ENCODE measurements at places on chromosomes 2 and 18. TPM values are rescaled to one million over a fixed set of nuclear protein-coding genes. Genes with fewer than 3 reads are reported as not detected.

DNA sequence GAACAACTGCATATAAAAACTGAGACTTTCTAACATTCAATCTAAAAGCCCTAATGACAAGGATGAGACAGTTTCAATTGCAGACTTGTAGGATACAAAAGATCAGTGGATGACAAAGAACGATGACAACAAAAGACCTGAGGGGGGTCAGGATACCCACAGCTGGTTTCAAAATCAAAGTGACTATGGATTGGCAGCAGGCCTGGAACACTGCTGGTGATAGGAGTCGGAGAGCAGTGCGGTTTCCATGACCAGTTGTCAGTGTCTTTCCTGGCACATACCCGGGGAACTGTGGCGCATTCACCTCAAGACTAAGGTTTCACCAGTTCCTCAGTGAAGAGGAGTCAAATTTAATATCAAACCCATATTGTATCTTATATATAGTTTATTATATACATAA lies 42.0 kb downstream of the EHD3 start:
- DNase-seq, result no peak
- no peaks in the 10 kb centered on the region for H3K36me3 ChIP-seq

DNA sequence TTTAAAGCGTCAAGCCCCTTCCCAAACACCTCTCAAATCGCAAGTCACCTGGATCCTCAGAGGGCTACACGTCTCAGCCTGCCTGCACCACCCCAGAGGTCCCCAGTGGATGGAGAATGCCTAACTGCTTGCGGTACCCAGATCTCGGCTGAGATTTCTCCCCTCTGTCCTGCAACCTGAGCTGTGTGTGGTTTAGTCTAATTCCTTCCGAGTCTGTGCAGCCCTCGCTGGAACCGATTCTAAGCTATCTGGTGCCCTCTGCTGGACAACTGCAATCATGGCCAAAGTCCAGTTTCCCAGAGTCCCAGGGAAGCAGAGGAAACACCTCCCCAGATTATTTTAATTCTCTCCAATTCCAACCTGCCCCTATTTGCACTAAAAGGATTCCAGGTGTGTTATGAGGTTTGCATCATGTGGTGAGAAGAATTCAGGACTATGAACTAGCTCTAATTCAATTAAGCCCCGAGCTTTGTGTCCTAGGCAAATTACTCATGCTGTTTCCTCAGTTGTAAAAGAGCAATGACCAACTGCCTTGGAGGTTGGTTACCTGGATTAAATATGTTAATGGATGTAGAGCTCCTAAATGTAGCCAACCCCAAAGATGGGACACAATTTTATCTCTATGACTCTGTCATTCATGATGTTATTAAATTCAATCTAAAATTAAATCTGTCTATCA lies 276.1 kb upstream of the NCKAP5 start:
- peak; percentile 87 for DNase-seq
- no peak overlapping the region for H3K4me3 ChIP-seq
- no peak overlapping the region for H3K27ac ChIP-seq
- no peaks in the 10 kb centered on the region for H3K4me1 ChIP-seq
- H3K27me3 ChIP-seq, result no peaks in the 10 kb centered on the region

DNA sequence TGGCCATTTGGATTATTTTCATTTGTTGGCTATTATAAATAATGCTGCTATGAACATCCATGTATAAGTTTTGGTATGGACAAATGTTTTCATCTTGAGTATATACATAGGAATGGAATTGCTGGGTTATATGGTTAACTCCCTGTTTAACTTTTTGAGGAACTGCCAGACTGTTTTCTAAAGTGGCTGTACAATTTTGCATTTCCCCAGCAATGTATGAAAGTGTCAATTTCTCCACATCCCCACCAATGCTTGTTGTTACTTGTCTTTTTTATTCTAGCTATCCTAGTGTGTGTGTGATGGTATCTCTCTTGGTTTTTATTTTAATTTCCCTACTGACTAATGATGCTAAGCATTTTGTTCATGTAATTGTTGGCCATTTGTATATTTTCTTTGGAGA lies 90.6 kb upstream of the CYP26B1 start:
- H3K36me3 ChIP-seq, result no peaks in the 10 kb centered on the region
- H3K4me1 ChIP-seq, result no peaks in the 10 kb centered on the region
- H3K27ac ChIP-seq, result no peak overlapping the region
- DNase-seq, result no peak

GRCh38 chr2:109537565-109538222 lies 76.1 kb downstream of the SEPTIN10 start:
- H3K27me3 ChIP-seq, result no peaks in the 10 kb centered on the region
- no peaks in the 10 kb centered on the region for H3K36me3 ChIP-seq
- no peak for DNase-seq
- H3K27ac ChIP-seq, result no peak overlapping the region

- no peak overlapping the region for H3K27ac ChIP-seq
- DNase-seq, result no peak
- no peaks in the 10 kb centered on the region for H3K27me3 ChIP-seq
- H3K36me3 ChIP-seq, result no peaks in the 10 kb centered on the region
Measured at GRCh38 chr18:9574473-9575115, 39.8 kb downstream of the PPP4R1 start.

- H3K4me3 ChIP-seq, result no peak overlapping the region
- no peaks in the 10 kb centered on the region for H3K27me3 ChIP-seq
- H3K4me1 ChIP-seq, result no peaks in the 10 kb centered on the region
- DNase-seq, result no peak
- no peaks in the 10 kb centered on the region for H3K36me3 ChIP-seq
Measured at GRCh38 chr2:98849113-98849512, 86.9 kb downstream of the CRACDL start.

GRCh38 chr2:71687412-71687811 lies 234.1 kb downstream of the DYSF start:
- no peak for DNase-seq
- no peaks in the 10 kb centered on the region for H3K27me3 ChIP-seq
- no peak overlapping the region for H3K4me3 ChIP-seq
- no peak overlapping the region for H3K27ac ChIP-seq
- no peaks in the 10 kb centered on the region for H3K4me1 ChIP-seq
- no peaks in the 10 kb centered on the region for H3K36me3 ChIP-seq

ARHGAP15 gene
- 203 TPM for total RNA-seq

TSPYL6 gene
- total RNA-seq, result not detected

- peak overlapping the region; percentile 16 for H3K27ac ChIP-seq
- DNase-seq, result no peak
- no peak overlapping the region for H3K4me3 ChIP-seq
- H3K4me1 ChIP-seq, result peaks cover 14% of the 10 kb centered on the region
Measured at GRCh38 chr2:201157694-201158093, 25.2 kb upstream of the CASP10 start.

GRCh38 chr2:38203446-38203810 lies 127.5 kb upstream of the CYP1B1 start:
- H3K27me3 ChIP-seq, result no peaks in the 10 kb centered on the region
- H3K4me1 ChIP-seq, result no peaks in the 10 kb centered on the region
- no peak overlapping the region for H3K4me3 ChIP-seq
- DNase-seq, result no peak
- H3K36me3 ChIP-seq, result no peaks in the 10 kb centered on the region

- no peak overlapping the region for H3K27ac ChIP-seq
- DNase-seq, result no peak
- no peaks in the 10 kb centered on the region for H3K4me1 ChIP-seq
- H3K36me3 ChIP-seq, result no peaks in the 10 kb centered on the region
Measured at GRCh38 chr2:207103132-207103531, 62.6 kb downstream of the KLF7 start.

LRATD1 gene
- total RNA-seq, result 94.8 TPM

G6PC2 gene
- not detected for total RNA-seq

DNA sequence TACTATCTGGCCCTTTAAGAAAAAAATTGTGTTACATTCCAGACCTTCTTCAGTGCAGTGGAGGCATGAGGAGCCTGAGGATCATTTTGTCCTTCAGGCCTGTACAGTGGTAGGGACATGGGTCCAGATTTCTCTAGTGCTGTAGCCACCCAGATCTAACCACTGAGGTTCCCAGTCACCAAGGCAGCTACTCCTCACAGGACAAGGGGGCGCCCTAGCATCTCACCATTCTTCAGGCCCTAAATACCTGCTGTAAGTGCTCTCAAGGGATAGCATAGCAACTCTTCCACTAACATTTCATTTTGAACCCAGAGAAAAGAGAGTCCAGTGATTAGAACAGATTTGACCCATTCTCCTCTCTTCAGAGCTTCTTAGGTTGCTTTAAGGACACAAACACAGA lies 1533.0 kb downstream of the LRP1B start:
- DNase-seq, result no peak
- H3K27me3 ChIP-seq, result no peaks in the 10 kb centered on the region
- no peak overlapping the region for H3K27ac ChIP-seq
- H3K4me1 ChIP-seq, result no peaks in the 10 kb centered on the region
- H3K4me3 ChIP-seq, result no peak overlapping the region

DNA sequence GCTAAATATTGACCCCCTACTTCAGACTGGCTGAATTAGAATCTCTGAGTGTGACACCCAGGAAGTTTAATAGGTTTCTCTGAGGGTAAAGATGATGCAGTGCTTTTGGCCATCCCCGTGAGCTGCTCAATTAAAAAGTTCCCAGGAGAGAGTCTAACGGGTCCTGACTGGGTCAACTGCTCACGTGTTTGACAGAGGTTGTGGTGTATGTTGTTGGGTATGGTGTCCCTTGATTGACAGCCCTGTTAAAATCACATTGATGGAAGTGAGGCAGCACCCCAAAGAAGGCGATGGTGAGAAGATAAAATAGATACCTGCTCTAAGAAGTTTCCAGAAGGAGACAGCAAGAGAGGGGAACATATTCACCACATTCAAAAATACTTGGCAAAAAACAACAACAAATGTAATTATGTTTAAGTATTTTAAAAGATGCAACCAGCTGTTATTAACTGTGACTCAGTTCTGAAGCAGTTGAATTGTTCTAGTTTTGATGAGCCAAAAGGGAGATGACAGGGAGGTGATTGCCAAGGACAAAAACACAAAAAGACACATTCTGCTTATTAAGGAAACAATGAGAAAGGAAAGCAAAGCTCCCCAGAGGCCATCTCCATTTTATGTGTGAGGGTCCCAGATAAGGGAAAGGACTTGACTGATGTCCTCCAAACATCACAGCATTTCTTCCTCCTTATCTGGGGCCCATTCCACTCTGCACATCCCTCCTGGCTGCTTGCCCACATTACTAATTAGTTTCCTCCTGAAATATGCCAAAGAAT lies 11.5 kb upstream of the GMCL1 start:
- no peaks in the 10 kb centered on the region for H3K27me3 ChIP-seq
- H3K36me3 ChIP-seq, result no peaks in the 10 kb centered on the region
- H3K4me1 ChIP-seq, result no peaks in the 10 kb centered on the region
- no peak overlapping the region for H3K4me3 ChIP-seq
- no peak for DNase-seq

VSNL1 gene
- total RNA-seq, result not detected

DNA sequence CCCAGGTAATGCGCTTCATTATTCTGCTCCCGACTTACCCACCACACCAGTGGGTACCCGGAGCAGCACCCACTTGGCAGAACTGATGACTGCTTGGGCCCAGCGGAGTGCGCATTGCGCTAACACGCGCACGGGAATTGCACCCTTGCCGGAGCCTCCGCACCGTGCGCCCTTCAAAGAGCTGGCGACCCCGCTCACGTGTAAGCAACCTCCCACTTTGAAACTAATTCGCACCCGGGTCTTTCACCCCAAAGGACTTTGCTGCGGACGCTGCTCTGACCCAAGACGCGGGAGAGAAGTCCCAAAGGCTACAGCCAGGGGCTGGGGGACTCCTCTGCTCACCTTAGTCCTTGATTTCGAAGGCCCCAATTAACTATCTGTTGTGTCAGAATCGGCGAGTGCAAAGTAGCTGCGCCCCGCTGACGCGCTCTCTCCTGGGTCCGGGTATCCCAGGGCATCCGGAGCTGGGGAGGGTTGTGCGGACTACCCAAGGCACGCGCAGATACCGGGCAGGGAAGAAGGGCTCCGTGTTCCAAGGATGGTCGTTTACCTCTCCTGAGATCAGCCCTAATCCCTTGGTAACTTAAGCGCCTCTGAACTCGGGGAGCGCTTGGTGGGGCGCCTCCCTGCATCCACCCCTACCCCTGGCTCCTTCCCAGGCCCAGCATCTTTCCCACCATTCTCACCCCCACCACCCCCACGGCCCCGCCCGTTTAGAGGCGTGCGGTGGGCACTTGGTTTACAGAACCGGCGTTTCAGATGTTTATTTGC lies 13.1 kb upstream of the SATB2 start:
- H3K4me1 ChIP-seq, result peaks cover 9% of the 10 kb centered on the region
- no peak overlapping the region for H3K4me3 ChIP-seq
- peaks cover 11% of the 10 kb centered on the region for H3K27me3 ChIP-seq

- no peaks in the 10 kb centered on the region for H3K36me3 ChIP-seq
- H3K27me3 ChIP-seq, result no peaks in the 10 kb centered on the region
- no peak overlapping the region for H3K4me3 ChIP-seq
- DNase-seq, result no peak
Measured at GRCh38 chr2:96502891-96503636, 2.1 kb downstream of the NEURL3 start.

DNA sequence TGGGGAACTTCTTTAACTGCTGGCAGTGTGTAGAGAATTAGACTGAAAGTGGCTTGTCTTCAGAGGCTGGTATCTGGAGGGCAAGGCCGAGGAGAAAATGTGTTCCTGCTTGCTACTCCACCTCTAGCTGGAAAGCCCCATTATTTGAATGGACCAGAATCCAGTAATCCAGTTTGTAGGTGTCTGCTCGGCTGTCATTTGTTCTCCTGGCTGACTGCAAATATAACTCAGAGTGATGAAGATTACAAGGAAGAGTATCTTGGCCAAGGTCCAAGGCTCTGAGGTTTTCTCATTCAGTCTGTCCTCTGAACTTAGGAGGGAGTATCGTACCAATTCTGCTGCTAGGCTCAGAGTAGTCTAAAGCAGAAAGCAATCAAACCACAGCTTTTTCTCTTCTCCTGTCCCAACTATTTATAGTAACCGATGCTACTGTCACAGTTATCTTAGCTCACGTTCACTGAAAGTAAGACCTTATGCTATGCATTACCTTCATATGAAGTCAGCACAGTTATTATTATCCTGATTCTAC lies 228.6 kb downstream of the SETBP1 start:
- H3K36me3 ChIP-seq, result no peaks in the 10 kb centered on the region
- H3K27ac ChIP-seq, result no peak overlapping the region
- no peaks in the 10 kb centered on the region for H3K4me1 ChIP-seq
- no peak overlapping the region for H3K4me3 ChIP-seq

OTOS gene
- not detected for total RNA-seq

TMEM247 gene
- not detected for total RNA-seq

Measured in Peyer's patch (tissue), 4 donors.